Dermis lymphatic vessel endothelial cell (primary cell): ENCODE measurements at places on chromosomes 3 and 15. TPM values are rescaled to one million over a fixed set of nuclear protein-coding genes. Genes with fewer than 3 reads are reported as not detected.

The ADIPOQ gene
- not detected in 2 replicates for total RNA-seq

The IL17RD gene
- total RNA-seq, result 0.22 and 1.0 TPM in 2 replicates

The SPINK8 gene
- not detected in 2 replicates for total RNA-seq

The CFAP92 gene
- 1.0 and 1.3 TPM in 2 replicates for total RNA-seq

The CPB1 gene
- total RNA-seq, result not detected in 2 replicates

The IMPG2 gene
- total RNA-seq, result 0.65 and 0.69 TPM in 2 replicates

The C3orf70 gene
- 5.4 and 9.9 TPM in 2 replicates for total RNA-seq

The SI gene
- total RNA-seq, result not detected in 2 replicates

The CCDC80 gene
- total RNA-seq, result 10.0 and 17.3 TPM in 2 replicates

The TM4SF1 gene
- total RNA-seq, result 1,157 and 1,890 TPM in 2 replicates

The GOLGA6L9 gene
- 0.43 and 1.4 TPM in 2 replicates for total RNA-seq

The WDR93 gene
- total RNA-seq, result not detected in 2 replicates

The KBTBD13 gene
- total RNA-seq, result not detected in 2 replicates

The TNNC1 gene
- total RNA-seq, result not detected in 2 replicates

The ITIH1 gene
- not detected in 2 replicates for total RNA-seq

The RUVBL1 gene
- 48.9 and 58.2 TPM in 2 replicates for total RNA-seq

The LRRC2 gene
- total RNA-seq, result under 0.01 and 0.17 TPM in 2 replicates

The ISLR gene
- total RNA-seq, result 0.11 and 0.17 TPM in 2 replicates

The COL8A1 gene
- total RNA-seq, result 15.6 and 118 TPM in 2 replicates

The PRR20G gene
- total RNA-seq, result not detected in 2 replicates

The DUOXA1 gene
- not detected in 2 replicates for total RNA-seq

The SLC38A3 gene
- under 0.01 and 0.17 TPM in 2 replicates for total RNA-seq

The OR4M2 gene
- total RNA-seq, result not detected in 2 replicates

The TEX55 gene
- not detected in 2 replicates for total RNA-seq

The EPHB1 gene
- 1.6 and 2.1 TPM in 2 replicates for total RNA-seq
